WTC11 (cell line): ENCODE measurements at places on chromosomes 3 and 15.

DNA sequence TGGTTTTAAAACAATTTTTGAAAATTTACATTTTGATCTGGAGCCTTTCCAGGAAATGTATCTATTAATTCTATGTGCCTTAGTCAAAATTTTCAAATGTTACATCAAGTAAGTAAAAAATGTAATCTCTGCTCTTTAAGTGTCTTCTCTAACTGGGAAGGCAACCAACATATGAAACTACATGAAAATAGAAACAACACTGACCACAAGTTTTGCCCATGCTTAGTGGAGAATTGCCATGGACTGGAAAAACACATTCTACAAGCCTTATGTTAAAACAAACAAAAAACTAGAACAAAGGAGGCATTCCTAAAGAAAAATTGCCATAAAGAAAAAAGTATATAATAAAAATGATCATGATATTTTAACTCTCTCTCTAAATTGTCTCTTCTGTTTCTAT, 75.9 kb upstream of the SPRED1 start:
- no peak for DNase-seq

- DNase-seq = no peak
Measured at GRCh38 chr3:102299125-102299877, 135.5 kb upstream of the ZPLD1 start.

- peak; percentile 30 for DNase-seq
Measured at GRCh38 chr3:161420746-161421145, 49.4 kb upstream of the SPTSSB start.

DNA sequence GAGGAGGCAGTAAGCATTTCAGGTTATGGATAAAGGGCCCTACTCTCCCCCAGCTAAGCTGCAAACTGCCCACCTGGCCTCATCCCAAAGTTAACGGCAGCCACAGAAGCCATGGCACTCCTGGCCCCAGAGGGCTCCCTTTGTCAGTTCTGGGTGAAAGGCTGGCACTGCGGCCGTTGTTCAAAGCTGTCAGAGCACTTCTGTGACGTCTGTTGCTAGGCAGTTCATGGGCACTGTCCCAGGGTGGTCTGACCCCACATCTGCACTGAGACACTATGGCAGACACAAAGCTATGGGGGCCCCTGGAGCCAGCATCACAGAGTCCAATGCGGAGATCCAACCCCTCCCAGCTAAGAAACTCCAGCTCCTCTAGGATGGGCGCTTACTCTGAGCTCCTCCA, 30.0 kb downstream of the TLE3 start:
- DNase-seq = no peak

DNA sequence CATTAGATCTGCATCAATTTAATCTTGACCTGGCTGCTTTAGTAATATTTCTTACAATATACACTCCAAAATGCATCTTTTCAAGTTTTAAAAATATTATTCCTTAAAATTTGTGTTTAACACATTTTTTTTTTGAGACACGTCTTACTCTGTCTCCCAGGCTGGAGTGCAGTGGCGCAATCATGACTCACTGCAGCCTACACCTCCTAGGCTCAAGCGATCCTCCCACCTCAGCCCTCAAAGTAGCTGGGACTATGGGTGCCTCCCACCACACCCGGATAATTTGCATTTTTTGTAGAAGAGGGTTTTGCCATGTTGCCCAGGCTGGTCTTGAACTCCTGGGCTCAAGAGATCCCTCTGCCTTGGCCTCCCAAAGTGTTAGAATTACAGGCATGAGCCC, 73.6 kb downstream of the ETV5 start:
- DNase-seq = no peak

GRCh38 chr15:50685191-50685975, 1.2 kb downstream of the TRPM7 start:
- no peak for DNase-seq

DNA sequence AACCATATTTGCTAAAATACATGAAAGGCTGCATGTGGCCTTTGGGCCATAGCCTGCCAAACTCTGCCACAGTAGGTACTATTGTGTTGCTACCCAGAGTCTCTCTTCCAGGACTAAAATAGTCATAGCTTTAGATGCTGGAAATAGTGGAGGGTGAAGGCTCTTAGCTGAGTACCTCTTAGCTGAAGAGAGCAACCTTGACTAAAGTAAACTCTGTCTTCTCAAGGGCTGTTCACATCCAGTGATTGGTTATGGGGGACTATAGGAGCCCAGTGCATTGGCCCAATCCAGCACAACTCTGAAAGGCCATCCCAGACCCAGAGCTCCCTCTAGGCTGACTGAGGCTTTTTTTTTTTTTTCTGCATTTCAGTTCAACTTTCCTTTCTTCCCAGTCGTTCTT, 117.8 kb upstream of the ACP3 start:
- DNase-seq = no peak

DNA sequence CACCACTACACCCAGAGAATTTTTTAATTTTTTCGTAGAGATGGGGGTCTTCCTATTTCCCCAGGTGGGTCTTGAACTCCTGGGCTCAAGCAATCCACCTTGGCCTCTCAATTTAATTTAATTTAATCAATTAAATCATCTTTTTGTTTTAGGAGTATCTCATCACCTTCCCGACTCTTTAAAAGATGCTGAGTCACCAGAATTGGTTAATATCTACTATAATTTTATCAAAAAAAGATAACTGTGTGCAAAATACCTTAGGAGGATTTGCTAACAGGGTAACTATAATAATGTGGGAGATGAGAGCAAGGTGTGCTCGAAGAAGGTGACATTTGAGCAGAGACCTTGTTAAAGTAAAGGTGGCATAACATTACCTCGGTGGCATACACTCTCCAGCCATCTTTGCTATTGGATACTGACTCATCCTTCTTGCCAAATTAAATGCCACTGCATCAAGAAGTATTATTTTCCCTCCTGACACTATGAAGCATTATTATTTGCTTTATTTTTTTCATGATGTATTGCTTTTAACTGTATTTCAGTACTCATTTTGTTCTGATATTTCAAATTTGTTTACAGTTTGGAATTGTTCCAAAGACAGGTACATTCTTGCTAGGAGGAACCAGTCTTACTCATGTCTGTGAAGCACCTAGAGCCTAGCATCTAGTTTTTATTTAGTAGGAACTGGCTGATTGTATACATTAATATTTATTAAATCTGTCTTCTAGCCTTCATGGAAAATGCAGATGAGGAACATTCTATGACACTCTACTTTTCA, 200.7 kb downstream of the MBNL1 start:
- no peak for DNase-seq

DNA sequence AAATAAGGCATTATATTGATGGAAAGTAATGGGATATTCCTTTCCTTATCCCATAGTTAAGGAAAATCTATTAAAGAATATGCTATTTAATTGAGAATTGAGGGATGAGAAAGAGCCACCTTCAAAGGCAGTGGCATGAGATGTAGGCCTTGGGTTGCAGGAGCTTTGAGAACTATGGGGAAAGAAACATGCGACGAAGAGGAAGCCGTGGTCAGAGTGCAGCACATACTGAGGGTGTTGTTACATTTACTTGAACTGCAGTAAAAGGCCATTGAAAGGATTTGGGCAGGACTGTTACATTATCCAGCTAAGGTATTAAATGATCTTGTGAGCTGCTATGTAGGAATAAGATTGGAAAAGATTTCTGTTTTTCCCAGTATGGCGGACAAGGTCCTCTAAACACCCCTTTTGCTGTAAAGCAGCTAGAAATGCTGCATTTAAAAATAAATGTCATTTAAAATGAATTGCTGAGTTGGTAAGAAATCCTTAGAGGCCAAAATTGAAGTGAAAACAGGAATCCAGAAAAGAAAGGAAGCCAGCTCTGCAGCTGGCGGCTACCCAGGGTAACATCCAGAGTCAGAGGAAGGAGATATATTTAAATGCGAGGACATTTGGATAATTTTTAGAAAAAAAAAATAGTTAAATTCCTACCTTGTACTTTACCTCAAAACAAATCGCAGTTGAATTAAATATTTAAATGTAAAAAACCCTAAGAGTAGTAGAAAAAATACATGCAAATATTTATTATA, 61.7 kb downstream of the IL1RAP start:
- DNase-seq = no peak

- DNase-seq = no peak
Measured at GRCh38 chr3:5226783-5227182, 39.3 kb downstream of the EDEM1 start.

GRCh38 chr3:125141596-125142419, 70.7 kb downstream of the SLC12A8 start:
- peak; percentile 78 for DNase-seq

DNA sequence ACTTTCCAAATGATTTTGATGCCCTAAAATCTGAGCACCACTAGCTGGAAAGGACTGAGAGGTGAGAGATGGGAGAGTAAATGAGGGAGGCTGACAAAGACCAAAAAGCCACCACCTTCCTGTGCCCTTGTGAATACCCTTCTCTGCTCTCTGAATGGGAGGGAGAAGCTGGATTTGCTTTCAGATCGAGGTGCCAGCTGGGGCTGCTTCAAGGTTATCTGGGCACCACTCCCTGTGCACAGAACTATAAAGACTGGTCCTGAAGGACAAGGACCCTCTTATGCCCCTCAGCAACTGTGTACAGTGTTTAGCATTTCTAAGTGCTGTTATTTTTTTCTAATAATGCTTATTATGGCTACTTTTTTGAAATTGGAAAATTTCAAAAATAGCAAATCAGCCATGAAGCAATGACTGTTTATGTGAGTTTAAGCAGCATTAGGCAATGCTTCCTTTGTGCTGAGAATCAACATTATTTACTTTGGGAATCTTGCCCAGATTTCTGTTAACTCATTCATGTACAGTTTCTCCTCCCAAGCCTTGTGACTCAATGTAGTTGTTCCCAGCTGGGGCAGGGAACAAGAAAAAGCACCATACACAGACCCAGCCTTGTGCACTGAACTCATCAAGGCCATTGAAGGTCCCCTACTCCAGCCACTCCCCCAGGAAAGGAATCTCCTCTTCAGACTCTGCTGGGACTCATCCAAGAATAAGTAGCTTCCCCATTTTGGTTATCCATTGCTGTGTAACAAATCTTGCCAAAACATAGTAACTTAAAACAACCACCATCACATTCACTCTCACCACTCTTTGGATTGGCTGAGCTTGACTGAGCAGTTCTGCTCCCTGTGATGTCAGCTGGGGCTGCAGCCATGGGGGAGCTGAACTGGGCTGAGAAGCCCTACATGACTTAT, 37.3 kb upstream of the CDV3 start:
- DNase-seq = no peak

- DNase-seq = no peak
Measured at GRCh38 chr3:127464642-127465041, 125.9 kb downstream of the TPRA1 start.

GRCh38 chr3:23760325-23760724, 45.4 kb upstream of the UBE2E1 start:
- DNase-seq = no peak

GRCh38 chr15:41603941-41604911, 45.2 kb downstream of the TYRO3 start:
- DNase-seq = peak; percentile 79

- DNase-seq = peak; percentile 47
Measured at GRCh38 chr3:126342991-126343648, 14.1 kb downstream of the KLF15 start.

GRCh38 chr3:149957361-149958125, 13.2 kb downstream of the PFN2 start:
- DNase-seq = no peak

- peak; percentile 71 for DNase-seq
Measured at GRCh38 chr15:70853318-70853972, 512 bp downstream of the LARP6 start.

DNA sequence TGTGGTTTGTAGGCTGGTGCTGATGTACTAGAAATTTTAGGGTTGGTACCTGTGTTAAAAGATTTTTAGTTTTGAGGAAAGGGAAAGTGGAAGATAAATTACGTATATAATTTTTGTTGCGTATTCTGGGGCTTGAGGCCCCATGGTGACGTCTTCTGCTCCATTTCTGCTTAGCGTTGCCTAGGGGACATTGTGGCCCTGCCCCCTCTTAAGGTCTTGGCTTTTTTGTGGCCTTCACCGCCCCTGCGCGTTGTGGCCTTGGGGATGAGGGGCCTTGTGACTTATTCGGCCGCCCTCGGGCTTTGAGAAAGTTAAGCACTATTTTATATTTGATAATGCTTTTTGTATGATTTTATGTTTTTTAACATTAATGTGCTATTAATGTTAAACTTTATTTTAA, 182.0 kb downstream of the KLF13 start:
- DNase-seq = no peak

- no peak for DNase-seq
Measured at GRCh38 chr3:42631620-42632019, 21.9 kb upstream of the ZBTB47 start.

GRCh38 chr15:98717942-98718341, 69.6 kb downstream of the IGF1R start:
- no peak for DNase-seq

- no peak for DNase-seq
Measured at GRCh38 chr15:77019521-77020331, 24.8 kb downstream of the PSTPIP1 start.

DNA sequence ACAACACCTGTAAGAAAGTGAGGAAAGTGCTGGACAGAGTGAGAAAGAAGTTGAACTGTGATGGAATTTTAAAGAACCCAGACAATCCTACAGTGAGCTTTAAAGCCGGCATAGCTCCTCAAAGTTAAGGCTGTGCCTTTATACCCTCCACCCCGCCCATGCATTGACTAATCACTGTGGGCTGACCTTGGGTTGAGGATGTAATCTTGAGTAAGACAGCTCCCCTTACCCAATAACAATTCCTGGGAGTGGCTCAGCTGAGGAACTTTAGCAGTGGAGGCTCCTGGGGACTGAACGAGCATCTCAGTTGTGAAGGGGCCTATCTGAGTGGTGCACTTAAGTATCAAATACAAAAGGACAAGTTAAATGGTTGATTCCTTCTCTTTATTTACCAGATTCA, 35.7 kb upstream of the ZNF770 start:
- DNase-seq = no peak

GRCh38 chr3:149965278-149965677, 5.4 kb downstream of the PFN2 start:
- no peak for DNase-seq

GRCh38 chr3:37741644-37742043, 120.0 kb upstream of the CTDSPL start:
- no peak for DNase-seq

- DNase-seq = no peak
Measured at GRCh38 chr3:12309716-12310115, 20.8 kb downstream of the PPARG start.

GRCh38 chr3:89315750-89316470, 208.5 kb downstream of the EPHA3 start:
- DNase-seq = no peak

- no peak for DNase-seq
Measured at GRCh38 chr15:68231102-68231818, 1.7 kb upstream of the CLN6 start.

- peak; percentile 40 for DNase-seq
Measured at GRCh38 chr15:92714077-92714476, 58.5 kb upstream of the FAM174B start.

DNA sequence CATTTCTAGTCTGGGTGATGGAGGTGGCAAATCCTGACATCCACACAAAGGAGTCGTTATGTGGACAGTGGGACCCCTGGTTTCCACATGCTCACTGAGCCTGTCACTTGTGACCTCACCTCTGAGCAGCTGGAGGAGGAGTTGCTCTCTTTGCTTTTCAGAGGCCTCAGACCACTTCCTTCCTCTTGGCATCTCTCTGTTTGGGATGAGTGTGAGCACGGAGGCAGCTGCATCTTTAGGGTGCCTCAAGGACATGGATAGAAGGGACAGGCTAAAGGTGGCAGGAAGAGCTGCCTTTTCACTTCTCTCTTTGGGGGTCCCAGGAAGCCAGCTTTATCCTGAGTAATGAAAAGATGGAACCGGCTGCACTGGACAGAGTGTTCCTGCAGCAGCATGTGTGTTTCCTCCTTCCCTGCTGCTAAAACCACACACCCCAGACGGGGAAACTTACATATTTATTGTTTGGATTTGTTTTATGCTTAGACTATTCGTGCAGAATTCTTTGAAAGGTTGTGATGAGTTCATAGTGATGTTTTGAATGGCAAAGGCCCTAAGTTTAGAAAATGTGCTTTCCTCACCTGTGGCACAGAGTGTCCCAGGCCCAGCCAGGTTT, 31.8 kb downstream of the GPR171 start:
- DNase-seq = no peak
